Left renal cortex interstitium (tissue), 4 donors: ENCODE measurements at places on chromosomes 6 and 20. TPM values are rescaled to one million over a fixed set of nuclear protein-coding genes. Genes with fewer than 3 reads are reported as not detected.

DNA sequence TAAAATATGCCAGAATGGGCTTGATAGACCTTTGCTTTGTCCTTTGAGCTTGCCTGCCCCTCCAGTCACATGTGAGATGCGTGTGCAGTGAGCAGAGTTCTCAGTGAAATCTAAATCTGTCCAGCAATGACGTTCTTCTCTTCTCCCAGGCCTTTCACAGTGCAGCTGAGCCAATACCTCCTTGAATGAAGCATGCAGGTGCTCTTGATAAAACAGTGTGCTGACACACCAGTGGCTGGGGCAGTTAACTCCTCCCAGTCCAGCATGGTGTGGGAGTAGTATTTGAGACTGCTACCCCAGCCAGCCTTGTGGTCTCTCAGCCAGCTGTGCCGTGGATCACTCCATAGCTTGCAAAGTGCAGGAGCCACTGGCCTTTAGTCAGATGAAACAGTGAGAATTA lies 240.5 kb downstream of the FARS2 start:
- no peak for DNase-seq

Gene SSTR4
- polyA plus RNA-seq, result not detected

Gene ABT1
- polyA plus RNA-seq, result 16.0 TPM

GRCh38 chr6:61809004-61809595 lies 476.9 kb downstream of the KHDRBS2 start:
- DNase-seq, result no peak

DNA sequence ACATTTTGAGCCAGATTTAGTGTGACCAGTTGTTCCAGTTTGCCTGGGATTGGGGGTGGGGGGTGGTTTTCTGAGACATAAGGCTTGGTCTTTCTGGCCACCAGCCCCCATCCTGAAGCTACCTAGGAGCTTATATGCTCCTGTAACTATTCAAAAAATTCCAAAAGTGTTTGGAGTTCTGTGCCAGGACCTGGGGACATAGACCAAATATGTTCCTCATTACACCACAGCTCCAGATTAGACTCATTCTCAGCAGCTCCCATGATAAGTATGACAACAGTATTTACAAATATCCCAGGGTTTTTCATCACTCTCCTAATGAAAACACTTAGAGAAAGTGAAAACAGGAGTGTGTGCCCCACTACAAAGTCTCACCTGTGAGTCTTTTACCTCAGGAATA lies 37.8 kb upstream of the RNF144B start:
- DNase-seq, result no peak

DNA sequence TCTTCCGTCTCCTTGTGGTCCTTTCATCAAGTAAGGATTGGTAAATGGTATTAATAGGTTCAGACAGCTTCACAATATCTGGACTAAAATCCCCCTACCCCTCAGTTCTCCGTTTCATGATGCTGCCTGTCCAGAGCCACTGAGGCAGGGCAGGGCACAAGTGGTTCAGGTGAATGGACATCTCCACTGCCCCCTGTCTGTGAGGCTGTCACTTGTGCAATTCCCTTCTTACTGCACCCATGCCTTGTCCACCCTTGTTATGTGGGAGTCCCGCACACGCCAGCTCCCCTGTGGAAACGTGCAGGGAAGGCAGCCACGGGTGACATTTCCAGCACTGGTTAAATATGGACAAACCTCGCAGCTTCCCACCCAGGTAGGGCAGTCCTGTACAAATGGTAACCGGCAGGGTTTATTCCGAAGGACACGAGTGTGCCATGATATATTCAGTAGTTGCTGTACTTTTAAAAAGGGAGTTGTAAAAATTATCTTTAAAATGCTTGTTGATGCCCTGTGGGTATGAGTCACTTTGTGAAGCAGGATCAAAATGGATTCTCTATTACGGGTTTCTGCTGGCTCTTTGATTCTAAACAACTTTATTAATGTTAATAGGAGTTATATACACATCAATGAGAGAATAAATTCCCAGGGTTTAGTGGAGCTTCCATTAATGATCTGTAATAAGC lies 73.5 kb downstream of the FYN start:
- DNase-seq, result no peak

Gene TRIM31
- 0.21 TPM for polyA plus RNA-seq

DNA sequence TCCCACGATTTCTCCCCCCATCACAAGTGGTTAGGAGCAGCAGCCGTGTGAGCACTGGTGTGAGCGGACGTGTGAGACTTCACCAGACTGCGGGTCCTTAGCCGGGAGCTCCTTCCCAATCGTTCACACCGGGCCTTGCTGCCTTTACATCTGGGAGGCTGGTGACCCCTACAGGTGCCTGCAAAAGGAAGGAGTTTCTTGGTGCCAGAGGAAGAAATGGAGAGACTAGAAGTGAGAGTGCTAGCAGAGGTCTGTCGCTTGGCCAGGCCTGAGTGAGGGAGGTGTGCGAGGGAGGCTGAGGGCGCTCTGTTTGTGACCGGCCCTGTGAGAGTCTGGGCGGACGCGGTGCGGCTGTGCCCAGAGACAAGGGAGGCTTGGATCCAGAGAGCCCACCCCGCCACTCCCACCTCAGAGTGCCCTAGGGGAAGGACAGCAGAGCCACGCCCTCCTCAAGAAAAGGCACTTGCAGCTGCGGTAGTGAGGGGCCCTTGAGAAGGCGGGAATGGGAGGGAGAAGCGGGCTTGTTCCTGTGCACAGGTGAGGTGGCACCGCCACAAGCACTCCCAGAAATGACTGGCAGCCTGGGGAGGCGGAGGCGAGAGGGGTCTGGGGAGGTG lies 10.0 kb upstream of the ARMC2 start:
- DNase-seq, result no peak

DNA sequence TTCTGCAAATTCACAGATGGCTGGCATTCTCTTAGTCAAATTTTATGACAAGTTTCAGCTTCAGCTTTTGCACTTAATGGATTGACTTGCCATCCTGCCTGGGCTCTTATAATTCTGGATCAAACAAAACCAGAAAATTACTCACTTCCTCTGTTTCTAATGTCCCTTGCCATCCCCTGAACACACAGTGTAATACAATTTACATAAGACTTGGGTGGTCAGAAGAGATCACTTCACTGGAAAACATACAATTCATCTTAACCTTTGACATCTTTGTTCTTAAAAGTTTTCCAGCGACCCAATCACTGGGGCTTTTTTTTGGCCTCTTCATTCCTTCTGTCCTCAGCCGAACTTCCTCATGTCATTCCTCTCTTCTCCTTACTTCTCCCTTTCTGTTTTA lies 199.0 kb downstream of the ARHGAP18 start:
- no peak for DNase-seq

- DNase-seq, result no peak
These were observed 358.0 kb upstream of the CDH4 start for GRCh38 chr20:60894091-60894490.

- DNase-seq, result no peak
These were observed 4.3 kb upstream of the MTG2 start for GRCh38 chr20:62178316-62179161.

Gene COL21A1
- 152 TPM for polyA plus RNA-seq

- no peak for DNase-seq
These were observed 37.1 kb upstream of the FKBP1C start for GRCh38 chr6:63174173-63174572.

DNA sequence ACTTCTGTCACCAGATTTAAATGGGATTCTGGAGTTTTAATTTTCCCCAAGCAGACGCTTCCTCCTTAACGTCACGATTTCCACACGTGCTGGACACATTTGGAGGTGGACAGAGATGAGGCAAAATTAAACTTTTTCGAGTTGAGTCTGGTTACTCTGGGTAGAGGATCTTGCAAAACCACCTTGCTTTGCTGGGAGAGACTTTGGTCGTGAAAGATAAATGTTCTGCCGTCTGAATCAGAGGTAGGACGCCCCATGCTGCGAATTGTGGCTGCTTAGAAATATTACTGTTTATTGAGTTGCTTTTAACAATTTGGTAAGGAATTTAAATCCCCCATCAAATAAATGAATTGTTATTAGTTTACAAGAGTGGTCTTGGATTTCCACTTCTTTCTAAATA lies 46.8 kb downstream of the CTCFL start:
- DNase-seq, result no peak

Gene HDGFL1
- not detected for polyA plus RNA-seq

DNA sequence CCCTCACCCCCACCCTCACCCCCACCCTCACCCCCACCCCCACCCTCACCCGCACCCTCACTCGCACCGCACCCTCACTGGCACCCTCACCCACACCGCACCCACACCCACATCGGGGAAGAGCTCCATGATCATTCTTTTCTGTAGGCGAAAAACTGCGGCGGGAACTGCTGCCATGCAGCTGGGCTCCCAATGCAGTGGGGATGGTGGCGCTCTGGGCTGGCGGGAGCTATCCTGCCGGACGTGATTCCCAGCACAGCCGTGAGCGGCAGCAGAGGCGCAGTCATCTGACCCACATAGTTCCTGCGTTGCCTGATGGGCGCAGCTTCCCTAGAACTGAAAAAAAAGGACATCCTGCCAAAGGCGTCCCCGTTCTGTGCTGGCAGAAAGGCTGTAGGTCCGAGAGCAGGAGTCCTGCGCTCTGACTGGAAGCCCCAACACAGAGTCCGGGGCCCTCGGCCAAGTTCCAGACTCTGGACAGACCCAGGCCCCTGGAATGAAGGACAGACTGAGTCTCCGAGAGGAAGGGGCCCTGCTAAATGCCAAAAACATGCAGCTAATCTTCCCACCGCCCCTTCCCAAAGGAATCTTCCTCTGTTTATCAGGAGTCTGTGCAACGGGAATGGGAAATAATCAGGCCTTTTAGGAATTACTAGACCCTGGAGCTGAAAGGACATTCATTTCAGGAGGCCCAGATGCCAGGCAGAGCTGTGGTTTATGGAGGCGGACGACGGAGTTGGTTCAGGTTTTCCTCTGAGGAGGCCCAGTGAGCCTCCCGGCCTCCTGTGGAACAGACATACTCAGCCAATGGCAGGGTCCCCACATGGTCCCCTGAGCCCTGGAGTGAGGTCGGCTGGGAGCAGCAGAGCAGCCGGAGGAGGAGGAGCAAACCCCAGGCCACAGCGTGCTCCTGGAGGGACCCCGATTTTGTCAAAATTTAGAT lies 14.1 kb upstream of the TCFL5 start:
- DNase-seq, result no peak

Gene EDN3
- 7.4 TPM for polyA plus RNA-seq

DNA sequence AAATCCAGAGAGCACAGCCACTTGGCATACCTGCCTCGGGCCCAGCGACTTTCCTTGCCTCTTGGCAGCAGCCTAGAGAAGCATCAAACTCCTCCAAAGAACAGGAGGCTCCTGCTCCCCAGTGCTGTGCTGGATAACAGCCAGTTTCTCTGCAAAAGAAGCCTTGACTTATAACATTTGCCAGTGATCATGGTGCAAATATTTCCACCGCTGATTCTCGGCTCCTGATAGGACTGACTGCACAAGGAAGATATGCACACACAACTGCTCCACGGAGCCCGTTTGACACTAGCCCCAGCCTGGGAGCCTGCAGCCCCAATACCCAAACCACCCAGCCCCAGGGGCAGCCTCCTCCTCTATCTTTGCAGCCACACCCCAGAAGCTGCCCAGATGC lies 17.5 kb downstream of the ACSS1 start:
- DNase-seq, result no peak

Gene OOEP
- 0.21 TPM for polyA plus RNA-seq

Gene ADGRF1
- polyA plus RNA-seq, result 36.3 TPM

GRCh38 chr20:44800391-44801046 lies 9.8 kb downstream of the RIMS4 start:
- DNase-seq, result no peak

Gene GSTA2
- polyA plus RNA-seq, result 0.19 TPM

DNA sequence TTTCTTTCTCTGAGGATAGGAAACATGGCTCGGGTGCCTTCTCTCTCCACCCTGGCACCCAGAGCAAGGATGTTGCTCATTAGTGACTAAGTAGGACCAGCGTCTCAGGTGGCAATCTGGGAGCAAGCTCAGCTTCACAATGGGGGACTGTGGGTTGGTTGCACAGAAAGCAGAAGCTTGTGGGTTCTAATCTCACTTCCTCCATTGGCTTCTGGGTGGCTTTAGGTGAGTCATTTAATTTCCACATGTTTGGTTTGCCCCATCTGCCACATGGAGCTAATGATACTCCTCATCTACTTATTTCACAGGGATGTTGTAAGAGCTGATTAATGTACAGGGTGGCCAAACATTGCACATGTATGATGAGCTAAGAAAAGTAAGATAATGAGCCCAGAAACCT lies 54.8 kb upstream of the AKIRIN2 start:
- DNase-seq, result no peak

GRCh38 chr6:37042150-37042549 lies 36.7 kb downstream of the FGD2 start:
- DNase-seq, result no peak

DNA sequence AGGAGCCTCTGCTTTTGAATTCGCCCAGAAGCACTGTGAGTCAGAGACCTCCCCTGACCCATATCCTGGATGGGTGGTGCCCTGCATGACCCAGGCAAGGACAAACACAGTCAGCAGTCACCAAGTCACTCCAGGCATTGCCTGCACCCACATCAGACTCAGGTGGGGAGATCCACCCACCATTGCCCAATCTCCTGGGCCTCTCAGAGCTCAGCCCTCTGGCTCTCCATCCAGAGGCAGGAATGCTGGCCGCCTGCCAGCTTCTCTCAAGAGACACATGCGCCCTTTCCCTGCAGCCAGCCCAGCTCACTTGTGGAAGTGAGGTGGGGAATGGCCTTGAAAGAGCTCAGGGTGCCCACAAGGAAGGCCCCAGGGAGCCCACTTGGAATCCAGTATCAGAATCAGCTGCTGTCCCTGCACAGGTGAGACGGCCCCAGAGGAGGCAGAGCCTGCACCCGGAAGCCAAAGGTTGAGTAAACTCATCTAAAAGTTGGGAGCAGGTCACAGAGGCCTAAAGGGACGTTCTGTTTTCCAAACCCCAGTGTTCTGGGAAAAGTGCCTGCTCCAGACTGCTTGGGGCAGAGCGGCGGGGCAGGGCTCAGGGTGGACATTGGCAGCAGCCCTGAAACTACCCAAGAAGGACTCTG lies 129.8 kb downstream of the PREX1 start:
- no peak for DNase-seq

Gene OR2H2
- polyA plus RNA-seq, result not detected

GRCh38 chr6:9334979-9335378 lies 899.6 kb upstream of the SLC35B3 start:
- DNase-seq, result no peak

GRCh38 chr6:56551409-56552120 lies 91.1 kb downstream of the DST start:
- no peak for DNase-seq

Gene TSHZ2
- polyA plus RNA-seq, result 14.5 TPM

DNA sequence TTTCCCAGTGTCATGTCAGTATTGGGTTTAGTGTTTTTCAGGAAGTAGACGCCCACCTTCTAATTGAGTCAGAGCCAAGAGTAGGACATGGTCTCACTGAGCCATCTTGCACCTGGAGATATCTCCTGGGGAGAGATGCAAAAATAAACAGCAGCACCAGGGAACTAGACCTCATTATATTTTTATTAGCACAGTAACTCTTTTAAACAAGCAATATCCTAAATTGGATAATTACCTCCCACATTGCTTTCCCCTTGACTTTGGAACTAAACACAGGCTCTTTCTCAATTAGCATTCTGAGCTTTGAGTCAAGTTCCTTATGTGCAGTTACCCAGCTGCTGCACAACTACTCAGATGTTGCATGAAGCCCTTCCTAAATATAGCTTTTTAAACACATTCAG lies 175.4 kb downstream of the IBTK start:
- DNase-seq, result peak; percentile 9
